ENCODE measurements at places on chromosomes 1 and 21.

DNA sequence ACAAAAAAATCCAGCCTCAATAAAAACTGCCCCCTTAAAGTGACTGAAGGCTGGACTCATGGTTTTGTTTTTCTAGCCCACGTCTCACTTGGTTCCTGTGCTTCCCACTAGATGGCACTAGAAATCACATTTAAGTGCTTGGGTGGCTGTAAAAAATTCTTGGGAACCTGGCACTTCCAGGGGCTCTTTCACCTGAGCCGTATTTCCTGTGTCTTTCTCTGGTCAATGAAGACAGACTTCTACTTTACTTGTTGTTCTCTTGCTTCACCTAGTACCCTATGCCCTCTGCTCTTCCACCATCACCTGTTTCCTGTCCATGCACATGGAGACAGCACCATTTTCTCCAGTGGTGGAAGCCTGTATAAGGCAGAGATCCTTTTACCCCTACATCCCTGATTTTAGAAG is 20.0 kb downstream of the METTL13 start:
- H3K36me3 ChIP-seq: no peaks in the 10 kb centered on the region
- no peaks in the 10 kb centered on the region for H3K4me1 ChIP-seq
- no peak overlapping the region for H3K4me3 ChIP-seq
- H3K27me3 ChIP-seq: no peaks in the 10 kb centered on the region

GRCh38 chr1:23648576-23648975 is 43.0 kb upstream of the RPL11 start:
- no peak overlapping the region for H3K27ac ChIP-seq
- H3K27me3 ChIP-seq: no peaks in the 10 kb centered on the region
- no peak overlapping the region for H3K4me3 ChIP-seq
- no peak for DNase-seq

DNA sequence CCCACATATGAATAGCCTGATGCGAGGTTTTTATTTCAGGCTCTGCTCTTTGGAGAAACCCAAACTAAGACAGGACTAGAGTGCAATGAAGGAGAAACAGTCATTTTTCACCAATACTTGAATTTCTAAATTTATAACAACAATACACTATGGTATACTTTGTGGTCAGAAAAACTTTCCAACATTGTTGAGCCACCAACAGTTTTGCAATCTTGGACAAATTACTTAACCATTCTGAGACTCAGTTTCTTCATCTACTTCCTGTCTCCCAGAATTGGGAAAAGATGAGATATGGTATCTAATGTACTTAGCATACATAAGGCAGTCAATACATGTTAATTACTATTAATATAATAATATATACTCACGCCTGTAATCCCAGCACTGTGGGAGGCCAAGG is 519.8 kb upstream of the PLXNA2 start:
- DNase-seq: no peak
- H3K27me3 ChIP-seq: no peaks in the 10 kb centered on the region
- no peak overlapping the region for H3K4me3 ChIP-seq
- no peaks in the 10 kb centered on the region for H3K36me3 ChIP-seq
- H3K4me1 ChIP-seq: no peaks in the 10 kb centered on the region

- H3K4me3 ChIP-seq: no peak overlapping the region
- H3K27me3 ChIP-seq: no peaks in the 10 kb centered on the region
- no peaks in the 10 kb centered on the region for H3K36me3 ChIP-seq
Observed at GRCh38 chr1:223708001-223708359, 4.4 kb upstream of the CAPN2 start.

GRCh38 chr1:65477414-65478378 is 57.2 kb downstream of the LEPR start:
- H3K27me3 ChIP-seq: no peaks in the 10 kb centered on the region
- H3K4me3 ChIP-seq: no peak overlapping the region
- H3K4me1 ChIP-seq: no peaks in the 10 kb centered on the region
- DNase-seq: no peak
- H3K36me3 ChIP-seq: no peaks in the 10 kb centered on the region

DNA sequence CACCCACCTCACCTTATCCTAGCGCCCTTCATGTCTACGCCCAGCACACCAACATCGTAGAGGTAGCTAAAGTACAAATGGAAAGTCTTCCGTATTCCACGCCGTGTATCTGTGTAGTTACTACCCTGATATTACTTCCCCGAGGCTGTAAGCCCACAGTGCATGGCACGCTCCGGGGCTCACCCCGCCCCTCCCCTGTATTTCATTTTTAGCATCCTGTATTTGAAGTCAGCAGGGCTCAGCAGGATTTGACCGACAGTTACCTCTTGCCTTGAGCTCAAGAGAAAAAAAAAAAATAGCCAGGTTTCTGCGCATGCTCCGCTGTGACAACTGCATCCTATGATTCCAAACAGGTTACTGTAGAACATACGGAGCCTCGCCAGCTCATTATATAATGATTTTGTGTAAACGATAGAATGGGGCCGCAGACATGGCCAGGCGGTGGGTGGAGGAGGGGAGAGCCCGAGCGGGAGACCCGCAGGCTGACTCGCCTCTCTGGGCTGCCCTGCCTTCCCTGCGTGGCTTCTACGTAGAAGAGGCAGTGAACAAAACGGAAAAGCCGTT is 1.3 kb downstream of the ABCG1 start:
- H3K4me1 ChIP-seq: no peaks in the 10 kb centered on the region
- DNase-seq: peak; percentile 39
- no peaks in the 10 kb centered on the region for H3K27me3 ChIP-seq
- H3K36me3 ChIP-seq: no peaks in the 10 kb centered on the region
- peak overlapping the region; percentile 42 for H3K27ac ChIP-seq
- H3K4me3 ChIP-seq: peak overlapping the region; percentile 35

- no peaks in the 10 kb centered on the region for H3K36me3 ChIP-seq
- H3K27me3 ChIP-seq: no peaks in the 10 kb centered on the region
- H3K4me3 ChIP-seq: peak overlapping the region; percentile 42
- DNase-seq: peak; percentile 22
- peaks cover 1% of the 10 kb centered on the region for H3K4me1 ChIP-seq
Observed at GRCh38 chr1:244918421-244919319, 54.3 kb upstream of the HNRNPU start.

DNA sequence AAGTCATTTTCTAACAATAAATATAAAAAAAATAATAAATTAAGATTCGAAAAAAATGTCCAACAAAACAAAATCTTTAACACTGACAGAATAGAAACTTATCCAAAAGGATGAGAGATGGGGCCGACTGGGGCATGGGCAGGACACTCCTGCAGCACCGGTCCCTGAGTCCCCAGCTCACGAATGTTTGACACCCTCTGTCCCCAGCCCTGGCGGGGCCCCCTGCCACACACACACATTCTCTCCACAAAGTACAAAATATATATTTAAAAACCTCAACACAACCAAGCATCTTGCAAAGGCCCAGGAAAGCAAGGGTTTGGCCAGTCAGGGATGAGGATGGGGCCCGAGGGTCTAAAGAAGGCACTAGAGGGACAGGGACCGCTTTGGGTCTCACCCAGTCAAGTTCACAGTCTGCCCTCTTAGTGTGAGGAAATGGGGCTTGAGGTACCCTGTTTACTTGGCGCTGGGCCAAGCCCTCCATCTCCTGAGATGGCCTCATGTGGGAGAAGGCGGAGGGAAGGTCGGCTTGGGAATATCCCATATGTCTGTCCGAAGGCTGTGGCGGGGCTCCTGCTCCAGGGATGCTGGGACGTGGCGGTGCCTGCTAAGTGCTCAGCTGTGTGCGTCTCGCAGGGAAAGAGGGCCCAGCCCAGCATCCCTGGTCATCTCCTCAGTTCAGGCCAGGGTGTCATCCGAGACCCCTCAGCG is 31.3 kb downstream of the EPHA2 start:
- no peak for DNase-seq
- no peaks in the 10 kb centered on the region for H3K36me3 ChIP-seq
- H3K4me1 ChIP-seq: no peaks in the 10 kb centered on the region
- H3K4me3 ChIP-seq: no peak overlapping the region
- H3K27me3 ChIP-seq: no peaks in the 10 kb centered on the region

- no peaks in the 10 kb centered on the region for H3K36me3 ChIP-seq
- no peak for DNase-seq
- no peak overlapping the region for H3K27ac ChIP-seq
- H3K4me3 ChIP-seq: no peak overlapping the region
- no peaks in the 10 kb centered on the region for H3K4me1 ChIP-seq
Observed at GRCh38 chr1:114107474-114108435, 45.9 kb downstream of the SYT6 start.

DNA sequence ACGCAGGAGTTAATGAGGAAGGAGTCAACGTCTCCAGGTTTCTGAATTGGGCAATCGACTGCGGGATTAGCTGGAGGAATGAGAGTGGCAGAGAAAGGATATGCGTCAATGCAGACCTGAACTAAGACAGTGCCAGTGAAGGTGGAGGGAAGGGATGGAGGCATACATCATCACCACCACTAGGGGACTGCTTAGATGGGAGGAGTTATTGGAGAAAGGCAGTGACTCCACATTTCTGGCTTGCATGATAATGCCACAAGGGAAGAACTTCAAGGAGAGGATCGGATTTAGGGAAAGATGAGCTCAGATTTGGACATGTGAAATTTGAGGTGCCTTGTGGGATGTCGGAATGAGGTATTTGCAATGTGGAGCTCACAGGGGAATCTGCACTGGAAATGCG is 17.5 kb downstream of the VASH2 start:
- DNase-seq: no peak
- no peaks in the 10 kb centered on the region for H3K36me3 ChIP-seq
- no peak overlapping the region for H3K4me3 ChIP-seq
- H3K4me1 ChIP-seq: no peaks in the 10 kb centered on the region
- no peak overlapping the region for H3K27ac ChIP-seq
- no peaks in the 10 kb centered on the region for H3K27me3 ChIP-seq

DNA sequence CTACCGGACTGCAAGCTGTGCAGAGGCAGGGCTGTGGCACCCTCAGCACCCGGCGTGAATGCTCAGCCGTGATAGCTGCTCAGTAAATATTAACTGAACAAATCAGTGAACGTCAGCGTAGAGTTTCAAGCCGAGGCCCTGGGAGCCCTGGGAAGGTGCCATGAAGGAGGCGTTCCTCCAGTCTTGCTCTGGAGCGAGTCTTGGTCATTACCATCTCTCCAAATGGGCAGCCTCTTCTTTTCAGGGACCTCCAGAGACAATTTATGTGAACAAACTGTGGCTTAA is 449.2 kb downstream of the CAMTA1 start:
- DNase-seq: no peak
- no peaks in the 10 kb centered on the region for H3K27me3 ChIP-seq
- H3K27ac ChIP-seq: no peak overlapping the region
- H3K4me3 ChIP-seq: no peak overlapping the region
- H3K36me3 ChIP-seq: no peaks in the 10 kb centered on the region

- H3K4me3 ChIP-seq: no peak overlapping the region
- H3K36me3 ChIP-seq: no peaks in the 10 kb centered on the region
- H3K4me1 ChIP-seq: no peaks in the 10 kb centered on the region
- no peak for DNase-seq
Observed at GRCh38 chr1:50155541-50155940, 46.8 kb downstream of the ELAVL4 start.

GRCh38 chr1:224619209-224619608 is 3.1 kb downstream of the CNIH3 start:
- no peaks in the 10 kb centered on the region for H3K27me3 ChIP-seq
- H3K27ac ChIP-seq: no peak overlapping the region
- H3K36me3 ChIP-seq: no peaks in the 10 kb centered on the region
- no peak for DNase-seq

- DNase-seq: no peak
- H3K27ac ChIP-seq: no peak overlapping the region
- no peaks in the 10 kb centered on the region for H3K4me1 ChIP-seq
- H3K4me3 ChIP-seq: no peak overlapping the region
Observed at GRCh38 chr1:43797891-43798290, 90.6 kb downstream of the ST3GAL3 start.

GRCh38 chr1:34825455-34826091 is 32.8 kb downstream of the GJA4 start:
- no peak overlapping the region for H3K27ac ChIP-seq
- H3K36me3 ChIP-seq: no peaks in the 10 kb centered on the region
- peaks cover 7% of the 10 kb centered on the region for H3K4me1 ChIP-seq

GRCh38 chr1:39877980-39878956 is 5.0 kb downstream of the TRIT1 start:
- no peak for DNase-seq
- no peak overlapping the region for H3K27ac ChIP-seq
- H3K27me3 ChIP-seq: no peaks in the 10 kb centered on the region
- peaks cover 8% of the 10 kb centered on the region for H3K4me1 ChIP-seq

- no peak for DNase-seq
- H3K27ac ChIP-seq: no peak overlapping the region
- no peaks in the 10 kb centered on the region for H3K36me3 ChIP-seq
- no peaks in the 10 kb centered on the region for H3K4me1 ChIP-seq
- H3K4me3 ChIP-seq: no peak overlapping the region
- H3K27me3 ChIP-seq: no peaks in the 10 kb centered on the region
Observed at GRCh38 chr1:206935491-206936067, 10.7 kb downstream of the PIGR start.

GRCh38 chr21:21463456-21463855 is 465.2 kb downstream of the NCAM2 start:
- no peaks in the 10 kb centered on the region for H3K36me3 ChIP-seq
- DNase-seq: no peak

DNA sequence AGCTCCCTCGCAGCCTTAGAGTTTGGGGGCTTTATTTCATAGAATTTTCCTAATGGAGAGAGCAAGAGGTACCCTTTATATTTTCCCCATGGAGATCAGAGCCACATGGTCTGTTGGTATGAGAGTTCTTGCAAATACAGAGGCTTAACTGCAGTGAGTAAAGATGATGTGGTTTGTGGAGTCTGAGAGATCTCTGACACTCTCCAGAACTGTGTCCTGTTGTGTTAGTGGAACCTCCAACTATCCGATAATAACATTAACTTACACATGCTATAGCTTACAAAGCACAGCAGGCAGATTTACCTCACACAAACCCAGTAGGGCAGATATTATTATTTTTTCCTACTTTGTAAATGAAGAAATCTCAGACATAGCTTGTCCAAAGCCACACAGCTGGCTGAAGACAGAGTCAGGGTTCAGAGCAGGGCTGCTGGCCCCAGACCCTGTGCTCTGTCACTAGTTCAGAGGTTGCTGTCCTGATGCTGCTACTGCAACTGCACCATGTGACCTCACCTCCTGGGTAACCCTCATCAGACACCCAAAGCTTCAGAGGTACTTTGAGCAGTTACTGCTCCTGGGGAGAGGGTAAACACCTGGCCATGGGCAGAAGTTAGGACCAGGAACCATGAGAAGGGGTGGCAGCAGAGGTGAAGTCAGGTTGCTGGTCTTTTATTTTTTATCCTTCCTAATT is 384.8 kb upstream of the PROX1 start:
- H3K4me3 ChIP-seq: no peak overlapping the region
- no peaks in the 10 kb centered on the region for H3K36me3 ChIP-seq
- no peaks in the 10 kb centered on the region for H3K4me1 ChIP-seq
- DNase-seq: no peak

- DNase-seq: no peak
- H3K27me3 ChIP-seq: no peaks in the 10 kb centered on the region
- no peak overlapping the region for H3K27ac ChIP-seq
- H3K4me3 ChIP-seq: no peak overlapping the region
- no peaks in the 10 kb centered on the region for H3K36me3 ChIP-seq
Observed at GRCh38 chr1:22741118-22741517, 30.5 kb downstream of the EPHB2 start.

- no peak overlapping the region for H3K27ac ChIP-seq
- no peak overlapping the region for H3K4me3 ChIP-seq
- DNase-seq: no peak
Observed at GRCh38 chr1:204714194-204714860, 28.8 kb upstream of the LRRN2 start.
